Stimulated activated CD4-positive, alpha-beta T cell treated with anti-CD3 and anti-CD28 coated beads, TNF-alpha, amount 100 ng/mL, for 48 hours (primary cell): ENCODE measurements at places on chromosomes 5 and 9.

GRCh38 chr5:2135354-2135753, 252.6 kb upstream of the IRX4 start:
- no peak for DNase-seq

DNA sequence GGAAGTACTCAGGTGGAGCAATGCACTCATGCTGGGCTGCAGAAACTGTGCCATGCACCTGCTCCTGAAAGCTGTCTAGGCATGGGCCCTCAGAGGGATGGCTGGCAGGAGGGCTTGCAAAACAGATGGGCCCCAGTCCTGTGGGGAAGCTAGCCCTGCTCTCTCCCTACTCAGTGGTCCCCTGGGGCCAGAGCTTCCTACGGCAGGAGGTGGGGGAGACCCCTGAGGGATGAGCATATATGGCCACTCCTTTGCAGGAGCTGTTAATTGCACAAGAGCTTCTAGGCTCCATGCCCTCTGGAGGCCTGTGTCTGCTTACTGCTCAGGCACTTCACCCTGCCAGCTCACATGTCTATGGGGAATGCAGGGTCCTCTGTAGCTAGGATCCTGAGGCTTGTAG, 545.3 kb upstream of the PTPRD start:
- DNase-seq: no peak

GRCh38 chr9:33159777-33160127, 7.4 kb downstream of the B4GALT1 start:
- peak; percentile 58 for DNase-seq

- no peak for DNase-seq
Observed at GRCh38 chr9:113973226-113973625, 97.1 kb downstream of the ZNF618 start.

GRCh38 chr9:125932012-125932411, 184.8 kb downstream of the PBX3 start:
- no peak for DNase-seq

- DNase-seq: no peak
Observed at GRCh38 chr9:69757996-69758675, 1.7 kb downstream of the PTAR1 start.

DNA sequence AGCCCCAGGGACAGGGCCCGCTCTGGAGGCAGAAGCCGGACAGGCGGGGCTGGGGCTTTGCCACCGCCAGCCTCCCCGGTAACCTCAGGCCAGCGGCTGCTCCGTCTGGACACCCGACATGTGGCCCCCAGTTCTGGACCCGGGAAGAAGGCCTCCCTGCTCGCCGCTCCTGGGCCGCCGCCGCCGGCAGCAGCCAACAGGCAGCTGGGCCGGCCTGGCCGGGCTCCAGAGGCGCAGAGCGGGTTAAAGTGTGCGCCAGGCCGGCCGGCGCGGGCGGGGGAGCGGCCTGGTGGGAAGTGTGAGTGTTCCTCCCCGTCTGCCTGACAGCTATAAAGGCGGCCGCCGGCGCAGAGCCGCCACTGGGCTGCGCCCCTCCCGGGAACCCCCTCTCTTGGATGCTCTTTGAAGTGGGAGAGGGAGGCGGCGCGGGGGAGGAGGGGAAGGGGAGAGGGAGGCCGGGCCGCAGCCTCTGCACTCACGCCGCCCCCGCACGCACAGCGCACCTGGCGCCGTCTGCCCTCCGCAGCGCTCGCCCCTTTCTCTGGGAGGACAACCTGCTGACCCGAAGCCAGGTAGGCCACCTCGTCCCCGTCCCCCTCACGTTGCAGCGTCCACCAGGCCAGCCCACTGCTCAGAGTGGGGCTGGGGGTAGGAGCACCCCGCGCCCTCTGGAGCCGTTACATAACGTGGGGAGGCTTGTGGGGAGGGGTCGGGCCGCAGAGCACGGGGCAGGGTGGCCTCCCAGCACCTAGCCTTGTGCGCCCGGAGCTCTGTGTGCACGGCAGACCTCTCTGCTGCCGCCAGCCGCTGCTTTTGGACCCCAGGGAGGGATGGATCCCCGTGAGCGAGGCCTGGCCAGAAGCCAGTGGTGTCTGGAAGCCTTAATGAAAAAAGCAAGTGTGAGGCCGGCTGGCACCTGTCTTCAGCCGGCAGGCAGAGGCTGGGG, at the start of gene ADAMTSL2:
Gene ADAMTSL2, plus strand, starts transcription at position 359 of the 946 bp plus-strand sequence. CDS start 2,009 bp downstream, outside the sequence.
- peak; percentile 16 for DNase-seq

GRCh38 chr9:34524349-34524748, 1.6 kb upstream of the ENHO start:
- DNase-seq: no peak

GRCh38 chr5:93343570-93343969, 237.4 kb downstream of the NR2F1-AS1 start:
- DNase-seq: no peak

DNA sequence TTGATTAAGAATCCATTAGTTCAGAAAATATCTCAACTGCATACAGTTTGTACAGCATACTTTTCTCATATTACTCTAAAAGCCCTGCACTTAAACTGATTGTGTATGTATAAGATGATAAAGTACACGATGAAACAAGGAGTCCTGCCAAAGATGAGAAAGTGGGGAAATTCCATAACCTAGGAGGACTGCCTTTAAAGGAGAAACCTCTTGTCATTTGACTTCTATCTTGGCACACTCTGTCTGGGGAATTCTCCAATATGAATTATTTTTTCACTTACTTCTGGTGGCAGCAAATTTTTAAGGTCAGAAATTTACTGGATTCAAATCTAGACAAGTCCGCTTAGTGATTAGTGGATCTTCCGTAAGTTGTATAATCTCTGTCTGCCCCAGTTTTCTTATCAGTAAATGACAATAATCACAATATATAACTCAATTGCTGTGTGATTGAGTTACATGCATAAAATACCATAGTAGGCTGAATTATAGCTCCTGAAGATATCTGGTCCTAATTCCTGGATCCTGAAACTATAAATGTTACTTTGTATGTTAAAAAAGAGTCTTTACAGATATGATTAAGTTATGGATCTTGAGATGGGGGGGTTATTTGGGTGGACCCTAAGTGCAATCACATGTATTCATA, 17.0 kb upstream of the ISOC1 start:
- no peak for DNase-seq

DNA sequence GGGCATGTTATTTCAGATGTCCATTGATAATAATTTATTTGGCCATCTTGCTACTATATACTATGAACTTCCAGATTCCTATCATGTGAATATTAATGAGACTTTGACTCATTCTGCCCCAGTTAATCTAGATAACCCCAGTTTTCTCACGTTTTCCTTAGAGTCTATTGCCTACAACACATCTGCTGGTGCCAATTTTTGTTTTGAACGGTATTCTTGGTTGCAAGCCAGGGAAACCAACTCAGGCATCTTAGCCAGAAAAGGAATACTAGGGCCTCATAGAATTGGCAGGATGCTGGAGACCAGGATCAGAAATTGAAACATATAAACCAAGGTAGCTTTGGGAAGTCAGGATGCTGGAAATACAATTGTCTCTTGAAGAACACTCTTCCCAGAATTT, 28.0 kb upstream of the NPR3 start:
- no peak for DNase-seq

GRCh38 chr9:130104491-130105193, 50.9 kb downstream of the GPR107 start:
- DNase-seq: no peak

GRCh38 chr5:159184858-159185381, 24.4 kb downstream of the RNF145 start:
- DNase-seq: no peak

GRCh38 chr9:108078375-108078774, 588.8 kb upstream of the KLF4 start:
- no peak for DNase-seq

DNA sequence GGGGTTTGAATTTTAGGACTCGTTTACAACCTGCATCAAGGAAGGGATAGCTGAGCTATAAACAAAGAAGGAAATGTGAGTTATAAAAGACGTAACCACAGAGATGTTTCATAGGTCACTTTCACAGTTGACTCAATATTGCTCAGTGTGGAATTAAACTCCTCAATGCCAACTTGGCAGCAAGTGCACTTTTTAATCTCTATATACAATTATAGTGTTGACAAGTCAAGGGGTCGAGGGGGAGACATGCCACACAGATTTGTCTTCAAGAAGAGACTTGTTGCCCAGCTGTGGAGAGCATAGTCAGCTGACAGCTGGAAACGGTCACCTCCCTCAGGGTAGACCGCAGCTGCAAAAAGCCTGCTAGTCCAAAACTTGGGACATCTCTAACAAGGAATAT, 163.4 kb upstream of the DMAC1 start:
- no peak for DNase-seq

GRCh38 chr9:71552480-71552879, 215.8 kb downstream of the CEMIP2 start:
- DNase-seq: no peak

- no peak for DNase-seq
Observed at GRCh38 chr9:88993871-88994460, 2.7 kb downstream of the S1PR3 start.

GRCh38 chr5:159471904-159472303, 141.6 kb upstream of the IL12B start:
- no peak for DNase-seq

DNA sequence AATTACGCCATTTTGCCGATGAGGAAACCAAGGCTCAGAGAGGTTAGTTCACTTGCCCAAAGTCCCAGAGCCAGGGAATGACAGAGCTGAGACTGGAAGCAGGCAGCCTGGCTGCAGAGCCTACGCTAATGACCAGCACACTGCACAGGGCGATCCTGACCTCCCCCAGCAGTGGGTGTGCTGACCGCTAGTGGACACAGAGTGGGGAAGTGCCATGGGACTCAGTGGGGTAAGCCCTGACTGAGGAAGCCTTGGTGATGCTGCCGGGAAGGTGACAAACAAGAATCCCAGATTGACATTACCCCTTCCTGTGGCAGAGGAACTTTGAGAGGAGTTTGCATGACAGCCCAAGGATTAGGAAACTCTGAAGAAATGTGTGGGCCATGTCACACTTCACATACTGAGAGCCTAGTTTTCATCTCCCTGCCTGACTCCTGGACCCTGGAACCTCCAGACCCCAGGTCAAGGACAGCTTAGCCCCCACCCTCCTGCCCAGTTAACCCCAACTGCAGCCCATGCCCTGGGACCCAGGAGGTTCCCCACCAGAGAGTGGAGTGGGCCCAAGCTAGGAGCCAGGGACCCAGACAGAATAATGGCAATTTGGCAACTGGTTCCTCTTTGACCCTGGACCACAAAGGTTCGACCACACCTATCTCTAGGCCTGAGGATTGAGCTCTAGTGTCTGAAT, 19.7 kb upstream of the CSF1R start:
- no peak for DNase-seq

- DNase-seq: no peak
Observed at GRCh38 chr9:77833561-77834429, 185.7 kb upstream of the GNA14 start.

DNA sequence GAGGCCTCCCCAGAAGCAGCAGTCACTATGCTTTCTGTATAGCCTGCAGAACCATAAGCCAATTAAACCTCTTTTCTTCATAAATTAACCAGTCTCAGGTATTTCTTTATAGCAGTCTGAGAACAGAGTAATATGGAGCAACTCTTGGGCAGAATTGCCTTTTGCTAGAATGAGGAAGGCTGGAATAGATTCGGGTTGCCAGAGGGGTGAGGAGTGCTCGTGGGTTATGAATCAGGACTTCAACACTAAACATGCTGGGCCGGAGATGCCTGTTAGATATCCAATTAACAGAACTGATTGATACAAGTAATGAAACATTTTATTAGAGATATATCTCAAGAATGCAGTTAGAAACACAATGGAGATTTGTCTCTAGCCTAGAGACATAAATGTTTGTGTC, 140.9 kb upstream of the MAP3K1 start:
- DNase-seq: no peak

- no peak for DNase-seq
Observed at GRCh38 chr5:73921741-73922140, 295.7 kb downstream of the ARHGEF28 start.

DNA sequence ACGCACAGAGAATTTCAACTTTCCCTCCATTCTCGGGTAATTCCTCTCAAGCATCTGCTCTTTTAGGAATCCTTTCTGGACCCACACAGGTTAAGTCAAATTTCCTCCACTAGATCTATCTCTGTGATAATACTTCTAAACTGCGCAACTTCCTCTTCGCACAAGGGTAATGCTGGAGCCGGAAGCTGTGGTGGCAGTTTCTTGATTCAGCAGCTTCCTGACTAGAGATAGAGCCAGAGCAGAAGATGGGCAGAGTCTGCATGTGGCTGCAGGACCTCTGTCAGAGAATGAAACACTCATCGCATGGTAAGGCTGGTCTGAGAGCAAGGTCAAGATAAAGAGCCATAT, 11.1 kb upstream of the CDC42SE2 start:
- peak; percentile 69 for DNase-seq

- DNase-seq: peak; percentile 58
Observed at GRCh38 chr9:114405294-114406034, 17.7 kb upstream of the AKNA start.

- no peak for DNase-seq
Observed at GRCh38 chr5:51416149-51416548, 32.9 kb downstream of the ISL1 start.

DNA sequence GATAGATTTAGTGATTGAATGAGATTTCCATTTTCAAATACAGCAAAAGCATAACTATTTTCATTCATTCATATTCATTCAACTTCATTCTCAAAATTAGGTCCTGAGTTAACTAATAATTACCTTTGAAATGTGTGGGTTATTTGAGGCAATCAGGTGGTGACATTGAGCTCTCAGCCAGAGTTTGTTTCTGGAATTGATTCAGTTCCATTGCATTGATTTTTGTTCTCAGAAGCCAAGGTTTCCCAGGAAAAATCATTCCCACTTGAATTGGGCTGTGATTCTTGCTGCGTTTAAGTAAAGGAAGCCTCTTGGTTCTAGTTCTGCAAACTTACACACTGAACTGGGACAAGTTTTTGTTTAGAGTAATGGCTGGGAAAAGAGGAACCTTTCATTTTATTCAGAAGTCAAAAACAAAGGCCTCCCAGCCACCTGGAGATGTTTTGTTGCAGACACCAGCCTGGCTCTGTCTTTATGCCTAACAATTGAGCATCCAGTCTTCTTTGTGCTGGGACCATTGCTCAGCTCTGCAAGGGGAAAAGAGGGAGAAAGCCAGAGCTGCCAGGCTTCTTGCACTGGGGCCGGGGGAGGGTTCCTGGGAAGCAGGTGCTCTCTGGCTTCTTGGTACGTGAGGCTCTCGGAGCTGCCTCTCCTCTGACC, 198.6 kb downstream of the TRIO start:
- no peak for DNase-seq

- DNase-seq: peak; percentile 26
Observed at GRCh38 chr9:113963017-113963620, 87.0 kb downstream of the ZNF618 start.

DNA sequence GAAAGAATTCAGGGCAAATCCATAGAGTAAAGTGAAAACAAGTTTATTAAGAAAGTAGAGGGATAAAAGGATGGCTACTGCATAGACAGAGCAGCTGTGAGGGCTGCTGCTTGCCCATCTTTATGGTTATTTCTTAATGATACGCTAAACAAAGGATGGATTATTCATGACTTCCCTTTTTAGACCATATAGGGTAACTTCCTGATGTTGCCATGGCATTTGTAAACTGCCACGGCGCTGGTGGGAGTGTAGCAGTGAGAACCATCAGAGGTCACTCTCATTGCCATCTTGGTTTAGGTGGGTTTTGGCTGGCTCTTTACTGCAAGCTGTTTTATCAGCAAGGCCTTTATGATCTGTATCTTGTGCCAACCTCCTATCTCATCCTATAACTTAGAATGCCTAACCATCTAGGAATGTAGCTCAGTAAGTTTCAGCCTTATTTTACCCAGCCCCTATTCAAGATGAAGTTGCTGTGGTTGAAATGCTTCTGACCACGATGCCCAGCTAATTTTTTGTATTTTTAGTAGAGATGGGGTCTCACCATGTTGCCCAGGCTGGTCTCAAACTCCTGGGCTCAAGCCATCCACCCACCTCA, 42.1 kb downstream of the RFK start:
- DNase-seq: no peak
